ENCODE measurements at places on chromosomes 12 and 14.

DNA sequence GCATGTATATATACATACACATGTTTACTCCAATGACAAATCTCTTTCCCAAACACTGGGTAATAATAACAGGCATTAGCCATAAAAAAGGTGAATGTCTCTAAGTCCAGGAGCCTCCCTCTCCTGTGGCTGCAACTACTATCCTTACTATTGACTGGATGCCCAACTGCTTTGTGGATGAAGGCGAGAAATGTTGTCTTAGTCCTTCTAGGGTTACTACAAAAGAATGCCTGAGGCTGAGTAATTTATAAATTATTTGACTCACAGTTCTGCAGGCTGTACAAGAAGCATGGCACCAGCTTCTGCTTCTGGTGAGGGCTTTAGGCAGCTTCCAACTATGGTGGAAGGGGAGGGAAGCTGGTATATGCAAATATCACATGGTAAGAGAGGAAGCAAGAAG lies 366.0 kb upstream of the DDHD1 start:
- DNase-seq = no peak

GRCh38 chr14:40413136-40413535 lies 980.9 kb upstream of the FBXO33 start:
- no peak for DNase-seq

GRCh38 chr14:103594265-103594664 lies 31.5 kb downstream of the COA8 start:
- no peak for DNase-seq

DNA sequence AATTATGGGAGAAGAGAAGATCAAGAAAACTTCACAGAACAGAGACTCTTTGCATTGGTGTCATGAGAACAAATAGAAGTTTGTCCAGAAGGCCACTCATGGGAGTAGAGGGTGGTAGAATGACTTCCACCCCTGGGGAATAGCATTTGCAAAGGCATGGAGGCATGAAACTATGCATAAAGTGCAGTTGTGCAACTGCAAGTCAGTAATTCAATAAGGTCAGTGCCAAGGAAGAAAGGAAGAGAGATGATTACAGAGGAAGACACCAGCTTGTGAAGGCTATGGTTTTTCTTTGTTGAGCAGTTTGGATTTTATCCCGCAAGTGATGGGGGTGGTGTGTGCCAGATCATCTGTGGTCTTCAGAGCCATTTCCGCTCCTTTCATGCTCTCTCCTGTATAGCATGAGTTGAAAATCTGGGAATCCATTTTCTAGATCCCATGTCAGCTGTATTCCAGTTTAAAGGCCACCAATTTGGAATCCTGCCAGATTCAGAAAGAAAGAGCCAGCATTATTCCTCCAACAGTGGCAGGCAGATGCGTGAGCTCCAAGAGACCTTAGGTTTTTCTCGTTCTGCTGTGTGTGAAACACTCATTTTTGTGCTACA lies 67.6 kb upstream of the GRIN2B start:
- no peak for DNase-seq

DNA sequence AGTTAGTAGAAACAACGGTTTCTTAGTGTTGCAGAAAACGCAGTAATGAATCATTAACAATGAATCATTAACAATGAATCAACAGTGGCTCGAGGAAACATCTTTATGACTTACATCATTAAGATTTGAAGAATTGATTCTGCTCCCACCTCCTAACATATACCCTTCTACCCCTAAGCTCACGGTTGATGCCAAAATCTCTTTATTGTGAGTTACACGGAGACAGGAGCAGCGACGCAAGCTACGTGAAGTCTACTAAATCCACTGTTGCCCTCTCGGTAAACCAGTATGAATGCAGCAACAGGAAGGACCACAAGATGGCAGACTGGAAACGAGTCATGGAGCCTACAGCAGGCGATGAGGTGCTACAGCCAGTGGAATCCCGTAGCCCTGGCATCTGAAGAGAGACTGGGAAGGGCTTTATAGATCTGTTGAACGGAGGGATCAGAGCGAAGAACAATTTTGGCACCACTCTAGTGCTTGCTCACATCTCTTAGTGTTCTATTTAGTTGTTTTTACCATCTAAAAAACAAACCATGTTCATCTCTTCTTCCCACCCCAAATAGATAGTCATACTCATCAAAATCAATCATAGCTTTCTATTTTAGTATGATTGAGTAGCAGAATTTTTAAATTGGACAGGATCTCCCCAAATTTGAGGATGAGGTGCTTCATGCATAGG lies 332.7 kb downstream of the DUSP6 start:
- DNase-seq = peak; percentile 70

All from renal cortex interstitium (tissue), 15 donors.